Stimulated activated CD8-positive, alpha-beta memory T cell treated with anti-CD3 and anti-CD28 coated beads, Interleukin-7, amount 100 ng/mL, for 1 hour (primary cell): ENCODE measurements at places on chromosomes 7 and 10.

- no peak for DNase-seq
These were observed 1.4 kb upstream of the PDE1C start for GRCh38 chr7:32071466-32072091.

DNA sequence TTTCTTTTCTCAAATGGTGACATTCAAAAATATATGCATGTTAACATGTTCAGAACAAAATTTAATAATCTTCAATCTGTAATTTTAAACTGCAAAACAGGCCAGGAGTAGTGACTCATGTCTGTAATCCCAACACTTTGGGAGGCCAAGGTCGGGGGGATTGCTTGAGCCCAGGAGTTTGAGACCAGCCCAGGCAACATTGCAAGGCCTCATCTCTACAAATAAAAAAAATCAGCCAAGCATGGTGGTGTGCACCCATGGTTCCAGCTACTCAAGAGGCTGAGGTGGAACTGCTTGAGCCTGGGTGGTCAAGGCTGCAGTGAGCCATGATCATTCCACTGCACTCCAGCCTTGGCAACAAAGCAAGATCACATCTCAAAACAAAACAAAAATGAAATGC is 394.3 kb downstream of the PARD3 start:
- no peak for DNase-seq

- DNase-seq: no peak
These were observed 254.6 kb upstream of the NRP1 start for GRCh38 chr10:33588974-33589600.

- no peak for DNase-seq
These were observed at the start of gene AS3MT for GRCh38 chr10:102869258-102870198. TSS of gene AS3MT (plus strand) at chr10:102869470. CDS start at chr10:102869593, 123 bp downstream.

GRCh38 chr10:109358325-109358724 is 565.0 kb downstream of the XPNPEP1 start:
- no peak for DNase-seq

DNA sequence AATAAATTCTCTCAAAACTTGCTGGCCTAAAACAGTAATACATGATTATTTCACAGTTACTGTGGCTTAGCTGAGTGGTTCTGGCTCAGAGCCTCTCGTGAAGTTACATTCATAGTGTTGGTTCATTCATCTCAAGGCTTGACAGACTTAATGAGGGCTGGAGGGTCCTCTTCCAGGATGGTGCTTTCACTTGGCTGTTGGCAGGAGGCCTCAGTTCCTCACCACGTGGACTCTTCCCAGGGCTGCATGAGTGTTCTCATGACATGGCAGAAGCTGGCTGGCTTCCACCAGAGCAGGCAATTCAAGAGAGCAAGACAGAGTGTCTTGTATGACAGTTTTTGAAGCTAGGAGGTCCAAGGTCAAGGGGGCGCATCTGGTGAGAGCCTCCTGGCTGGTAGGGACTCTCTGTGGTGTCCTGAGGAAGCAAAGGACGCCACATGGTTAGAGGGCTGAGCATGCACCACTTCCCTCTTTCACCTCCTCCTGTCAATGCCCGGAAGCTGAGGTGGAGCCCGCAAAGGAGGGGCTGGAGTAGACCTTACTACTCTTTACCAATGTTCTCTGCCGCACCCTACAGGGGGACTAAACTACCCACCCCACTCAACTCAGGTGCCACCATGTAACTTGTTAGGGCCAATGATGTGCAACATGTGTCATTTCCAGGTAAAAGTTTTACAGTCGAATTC is 58.2 kb upstream of the YAE1 start:
- DNase-seq: no peak

DNA sequence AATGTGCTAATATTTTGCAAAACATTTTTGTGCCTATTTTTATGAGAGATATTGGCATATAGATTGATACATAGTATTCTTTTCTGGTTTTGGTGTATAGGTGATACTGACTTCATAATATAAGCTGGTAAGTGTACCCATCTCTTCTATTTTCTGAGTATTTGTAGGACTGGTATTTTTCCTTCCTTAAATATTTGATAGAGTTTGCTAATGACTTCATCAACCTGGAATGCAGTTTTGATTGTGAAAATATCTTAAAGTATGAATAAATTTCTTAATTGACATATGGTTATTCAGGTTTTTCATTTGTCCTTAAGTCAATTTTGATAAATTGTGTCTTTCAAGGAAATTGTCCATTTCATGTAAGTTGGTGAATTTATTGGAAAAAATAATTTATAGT is 6.1 kb upstream of the SCRN1 start:
- no peak for DNase-seq

- no peak for DNase-seq
These were observed 19.8 kb downstream of the TSPAN14 start for GRCh38 chr10:80473692-80474596.

DNA sequence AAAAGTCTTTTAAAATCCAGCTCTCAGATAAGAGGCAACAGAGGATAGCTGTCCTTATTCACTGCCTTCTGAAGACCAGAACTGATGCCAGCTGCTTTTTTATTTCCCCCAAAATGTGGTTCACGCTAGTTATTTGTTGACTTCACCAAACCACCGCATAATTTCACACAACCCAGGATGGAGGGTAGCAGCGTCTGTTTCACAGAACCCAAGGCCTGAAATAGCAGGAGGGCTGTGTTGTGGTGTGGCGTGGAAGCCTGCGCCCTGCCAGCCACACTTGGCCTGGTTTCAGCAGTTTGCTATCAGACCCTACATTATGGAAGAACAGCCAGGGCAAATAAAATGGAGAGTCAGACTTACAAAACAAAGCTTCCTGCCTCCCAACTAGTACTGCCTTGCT is 155.4 kb downstream of the DYNC1I1 start:
- no peak for DNase-seq

- no peak for DNase-seq
These were observed 47.0 kb upstream of the PLEKHA1 start for GRCh38 chr10:122327237-122328206.

- no peak for DNase-seq
These were observed 22.7 kb downstream of the EXOC4 start for GRCh38 chr7:133275446-133276095.

DNA sequence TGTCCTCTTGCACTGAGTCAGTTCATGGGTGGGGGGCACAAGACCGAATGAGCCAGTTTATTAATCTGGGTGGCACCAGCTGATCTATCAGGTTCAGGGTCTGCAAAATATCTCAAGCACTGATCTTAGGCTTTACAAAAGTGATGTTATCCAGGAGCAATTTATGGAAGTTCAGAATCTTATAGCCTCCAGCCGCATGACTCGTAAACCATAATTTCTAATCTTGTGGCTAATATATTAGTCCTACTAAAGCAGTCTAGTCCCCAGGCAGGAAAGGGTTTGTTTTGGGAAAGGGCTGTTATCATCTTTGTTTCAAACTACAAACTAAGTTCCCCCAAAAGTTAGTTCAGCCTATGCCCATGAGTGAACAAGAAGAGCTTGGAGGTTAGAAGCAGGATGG is 33.9 kb downstream of the AKR1C8 start:
- DNase-seq: no peak

DNA sequence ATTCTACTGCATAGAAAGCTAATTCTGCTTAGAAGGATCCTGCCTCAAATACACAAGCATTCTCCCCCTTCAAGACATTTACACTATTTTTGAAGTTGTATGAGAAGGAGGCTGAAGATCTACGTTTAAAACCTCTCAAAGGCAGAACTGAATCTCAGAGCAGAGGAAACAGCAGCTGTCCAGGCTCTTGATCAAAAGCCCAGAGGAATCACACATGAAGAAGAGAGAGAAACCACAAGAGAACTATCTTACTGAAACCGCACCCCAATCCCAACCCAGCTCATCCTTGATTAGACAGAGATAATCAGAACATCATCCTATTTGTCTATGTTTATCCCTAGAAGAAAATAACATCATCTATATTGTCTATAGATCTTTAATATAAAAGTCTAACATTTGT is 2.2 kb upstream of the DNAJC1 start:
- no peak for DNase-seq

GRCh38 chr7:43569424-43569823 is 13.5 kb upstream of the STK17A start:
- no peak for DNase-seq

DNA sequence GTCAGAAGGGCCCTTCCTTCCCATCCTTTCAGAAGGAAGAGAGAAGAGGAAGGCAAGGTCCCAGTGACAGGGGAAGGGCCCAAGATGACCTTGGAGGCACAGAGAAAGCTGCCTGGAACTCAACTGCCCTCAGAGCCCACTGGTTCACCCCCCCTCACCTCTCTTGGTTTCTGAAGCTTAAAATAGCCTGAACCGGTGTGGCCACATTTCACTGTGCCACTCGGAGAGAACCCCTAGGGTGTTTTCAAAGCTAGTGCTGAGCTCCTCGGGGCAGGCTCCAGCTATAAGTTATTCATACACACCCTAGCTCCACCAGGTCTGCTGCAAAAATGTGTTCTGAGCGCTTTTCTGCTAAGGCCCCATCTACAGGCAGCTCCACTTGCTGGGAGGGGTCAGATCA is 60.9 kb upstream of the ADRB1 start:
- DNase-seq: no peak

DNA sequence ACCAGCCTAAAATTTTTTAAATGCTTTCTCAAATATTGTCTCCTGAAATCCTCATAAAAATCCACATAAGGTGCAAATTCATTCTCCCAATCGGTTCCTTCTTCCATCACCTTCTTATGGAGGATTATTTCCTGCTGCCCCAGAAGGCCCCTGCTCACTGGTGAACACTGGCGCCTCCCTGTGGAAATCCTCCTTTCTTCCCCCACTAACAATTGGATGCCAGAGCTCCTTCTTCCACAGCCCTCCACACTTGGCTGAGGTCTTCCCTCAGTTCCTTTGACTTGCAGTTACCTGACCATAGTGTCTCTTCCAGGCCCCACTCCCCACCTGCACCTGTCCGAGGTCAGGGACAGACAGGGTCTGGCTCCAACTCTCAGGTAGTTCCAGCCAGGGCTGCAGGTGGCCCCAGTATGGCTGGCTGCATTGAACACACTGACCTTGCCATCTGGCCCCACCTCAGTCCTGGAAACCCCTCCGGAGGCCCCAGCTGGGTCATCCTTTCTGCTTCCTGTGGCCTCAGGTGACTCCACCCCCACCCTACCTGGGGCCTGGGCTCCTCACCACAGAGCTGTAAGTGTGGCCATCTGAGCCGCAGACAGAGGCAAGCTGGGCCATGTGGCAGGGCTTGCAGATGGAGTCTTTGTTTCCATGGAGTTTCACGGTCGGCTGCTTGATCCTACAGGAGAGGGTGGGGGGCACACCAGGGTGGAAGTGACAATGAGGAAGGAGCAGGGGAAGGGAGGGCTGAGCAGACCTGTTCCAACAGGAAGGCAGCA is 18.4 kb downstream of the SPOCK2 start:
- DNase-seq: no peak

GRCh38 chr10:81498011-81498551 is 376.9 kb upstream of the NRG3 start:
- no peak for DNase-seq

DNA sequence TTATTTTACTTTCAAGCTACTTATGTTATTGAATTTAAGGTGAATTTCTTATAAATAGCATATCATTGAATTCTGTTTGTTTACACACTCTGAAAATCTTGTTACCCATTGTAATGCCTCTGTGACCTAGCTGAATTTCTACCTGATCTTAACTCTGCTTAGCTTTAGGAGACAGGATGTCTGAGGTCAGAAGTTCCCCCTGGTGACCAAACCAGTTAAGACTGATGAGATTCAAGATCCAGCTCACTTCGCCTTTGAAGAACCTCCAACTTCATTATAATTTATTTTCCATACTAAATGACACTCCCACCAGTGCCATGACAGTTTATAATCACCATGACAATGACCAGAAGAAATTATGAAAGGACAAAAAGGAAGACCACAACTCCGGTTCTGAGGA is 213.4 kb upstream of the CDC14C start:
- no peak for DNase-seq

DNA sequence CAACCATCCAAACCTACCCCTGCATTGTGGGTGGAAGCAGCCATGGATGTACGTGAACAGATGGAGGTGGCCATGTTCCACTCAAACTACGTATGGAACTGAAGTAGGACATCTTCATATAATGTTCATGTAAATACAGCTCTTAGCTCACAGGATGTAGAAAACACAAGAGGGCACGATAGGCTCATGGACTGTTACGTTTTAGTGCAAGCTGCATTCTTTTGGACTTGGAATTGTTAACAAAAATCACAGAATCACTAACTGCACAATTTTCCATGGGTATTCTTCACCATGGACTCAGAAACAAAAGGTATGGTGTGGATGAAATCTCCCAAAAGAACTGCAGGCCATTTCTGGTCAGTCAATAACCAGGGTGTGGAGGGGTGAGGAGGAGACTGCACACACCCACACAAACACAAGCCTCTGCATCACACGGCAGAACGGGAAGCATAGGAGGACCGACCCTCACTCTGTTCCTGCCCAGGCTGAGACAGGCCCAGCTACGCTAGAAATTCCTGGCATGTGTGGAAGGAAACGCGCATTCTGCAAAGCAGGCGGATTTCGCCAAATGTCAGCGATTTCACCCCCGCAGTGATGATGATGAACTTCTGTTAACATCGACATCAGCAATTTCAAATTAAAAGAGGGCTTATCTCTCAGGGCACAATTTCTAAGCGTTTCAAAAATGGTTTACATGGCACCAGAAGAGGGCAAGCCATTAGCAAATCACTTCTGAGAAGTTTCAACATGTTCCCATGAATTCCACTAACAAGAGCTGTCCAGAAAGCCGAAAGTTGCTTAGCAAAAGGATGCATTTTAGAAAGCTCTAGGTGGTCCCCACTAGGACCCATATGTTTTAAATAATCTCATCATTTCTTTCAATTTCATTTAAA is 149.0 kb downstream of the TNS3 start:
- DNase-seq: no peak

GRCh38 chr10:125015356-125015944 is 73.5 kb downstream of the ZRANB1 start:
- DNase-seq: no peak

DNA sequence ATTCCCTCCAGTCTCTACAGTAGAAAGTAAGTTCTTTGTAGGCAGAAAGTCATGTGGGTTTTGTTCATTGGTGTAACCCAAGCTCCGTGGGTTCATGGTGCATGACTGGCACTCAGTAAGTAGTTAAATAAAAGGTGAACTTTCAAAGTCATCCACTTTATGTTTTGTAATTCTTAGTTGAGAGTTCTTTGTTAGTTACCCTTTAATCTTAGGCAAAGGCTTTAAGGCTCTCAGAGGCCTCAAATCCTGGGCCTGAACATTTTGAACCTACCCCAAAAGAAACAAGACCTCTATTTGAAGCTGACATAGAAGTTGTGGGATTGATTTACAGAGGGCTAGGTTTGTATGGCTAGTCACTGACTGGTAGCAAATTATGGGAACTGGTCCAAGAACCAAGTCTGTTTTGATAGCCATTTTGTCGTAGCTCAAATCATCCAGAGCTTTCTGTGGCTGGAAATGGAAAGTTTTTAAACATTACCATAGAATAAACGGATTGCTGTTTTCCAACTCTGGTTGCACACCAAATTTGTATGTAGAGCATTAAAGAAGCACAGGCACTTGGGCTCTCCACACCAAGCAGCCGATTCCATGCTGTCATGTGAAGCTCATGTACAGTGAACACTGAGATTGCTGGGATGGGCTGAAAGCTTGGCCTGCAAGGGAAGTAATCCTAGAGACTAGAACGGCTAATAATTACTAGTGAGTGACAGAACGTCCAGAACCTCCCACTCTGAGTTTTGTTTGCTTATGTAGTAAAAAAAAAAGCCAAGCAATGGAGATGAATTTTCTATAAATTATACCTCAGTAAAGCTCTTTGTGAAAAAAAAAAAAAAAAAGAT is 53.5 kb downstream of the DENND11 start:
- no peak for DNase-seq
